ENCODE measurements at places on chromosomes 4 and X.
A peak's percentile ranks its signal among the peaks of the same experiment; 100 is the strongest.

- no peak for DNase-seq
Observed at GRCh38 chrX:49878128-49878833, 1.0 kb upstream of the USP27X start.

- no peak for DNase-seq
Observed at GRCh38 chr4:163331629-163332376, 593 bp downstream of the NPY1R start.

- no peak for DNase-seq
Observed at GRCh38 chrX:133859860-133860259, 125.5 kb downstream of the GPC3 start.

DNA sequence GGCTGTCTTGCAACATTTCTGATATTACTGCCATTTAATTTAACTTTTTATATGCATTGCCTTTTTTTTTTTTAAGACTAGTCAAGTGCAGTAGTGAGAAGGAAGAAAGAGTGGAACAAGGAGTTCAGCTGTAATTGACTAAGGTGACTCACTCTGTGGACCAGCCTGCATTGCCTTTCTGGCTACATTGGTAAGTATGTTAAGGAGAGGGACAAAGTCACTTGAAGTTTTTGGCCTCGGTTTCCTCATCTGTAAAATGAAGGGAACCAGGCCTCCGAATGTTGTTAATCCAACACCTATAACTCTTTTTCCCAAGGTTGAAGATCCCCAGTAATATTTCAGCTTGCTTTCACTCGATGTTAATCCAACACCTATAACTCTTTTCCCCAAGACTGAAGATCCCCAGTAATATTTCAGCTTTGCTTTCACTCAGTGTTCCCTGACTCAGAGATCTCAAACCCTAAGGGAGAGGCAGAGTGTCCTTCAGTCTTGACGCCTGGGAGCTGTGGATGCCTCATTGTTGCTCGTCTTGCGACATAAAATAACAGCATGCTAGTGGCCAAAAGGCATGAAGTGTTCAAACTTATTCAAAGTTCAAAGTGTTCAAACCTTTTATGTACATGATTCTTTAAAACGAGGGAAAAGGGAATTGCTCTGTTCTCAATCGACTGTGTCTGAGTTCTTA lies 102.0 kb downstream of the SORBS2 start:
- DNase-seq, result no peak

DNA sequence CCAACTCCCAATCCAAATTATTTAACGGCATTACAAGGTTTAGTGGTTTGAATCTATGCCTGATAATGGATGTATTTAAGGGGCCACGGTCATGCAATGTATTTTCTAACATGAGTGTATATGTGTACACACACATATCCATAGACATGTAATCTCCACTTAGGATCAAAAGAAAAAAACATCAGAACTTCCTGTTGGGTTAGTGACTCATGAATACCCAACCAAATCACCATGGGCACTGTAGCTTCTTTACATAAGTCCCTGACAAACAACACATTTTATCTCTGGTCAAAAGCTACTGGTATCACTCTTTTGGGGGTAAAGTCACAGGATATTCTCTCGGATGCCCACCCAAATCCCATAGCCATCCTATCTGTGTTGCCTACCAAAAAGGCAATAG lies 36.5 kb upstream of the TFDP3 start:
- DNase-seq, result no peak

DNA sequence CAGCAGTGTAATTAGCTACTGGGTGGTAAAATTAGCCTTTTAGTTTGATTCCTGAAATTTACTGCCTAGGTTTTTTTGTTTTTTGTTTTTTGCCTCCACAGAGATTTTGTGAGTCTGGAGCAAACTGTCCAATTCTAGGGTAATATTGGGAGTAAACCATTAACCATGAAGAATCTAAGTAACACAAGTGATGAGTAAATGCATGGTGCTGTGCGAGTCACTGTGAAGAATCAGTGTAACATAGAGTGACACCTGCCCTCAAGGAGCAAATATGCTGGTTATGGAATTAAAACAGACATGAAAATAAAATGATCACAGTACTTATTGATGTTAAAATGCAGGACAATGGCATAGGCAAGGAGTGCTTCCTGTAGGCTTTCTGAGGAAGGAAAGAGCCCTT lies 60.1 kb downstream of the LRP2BP start:
- DNase-seq, result no peak

DNA sequence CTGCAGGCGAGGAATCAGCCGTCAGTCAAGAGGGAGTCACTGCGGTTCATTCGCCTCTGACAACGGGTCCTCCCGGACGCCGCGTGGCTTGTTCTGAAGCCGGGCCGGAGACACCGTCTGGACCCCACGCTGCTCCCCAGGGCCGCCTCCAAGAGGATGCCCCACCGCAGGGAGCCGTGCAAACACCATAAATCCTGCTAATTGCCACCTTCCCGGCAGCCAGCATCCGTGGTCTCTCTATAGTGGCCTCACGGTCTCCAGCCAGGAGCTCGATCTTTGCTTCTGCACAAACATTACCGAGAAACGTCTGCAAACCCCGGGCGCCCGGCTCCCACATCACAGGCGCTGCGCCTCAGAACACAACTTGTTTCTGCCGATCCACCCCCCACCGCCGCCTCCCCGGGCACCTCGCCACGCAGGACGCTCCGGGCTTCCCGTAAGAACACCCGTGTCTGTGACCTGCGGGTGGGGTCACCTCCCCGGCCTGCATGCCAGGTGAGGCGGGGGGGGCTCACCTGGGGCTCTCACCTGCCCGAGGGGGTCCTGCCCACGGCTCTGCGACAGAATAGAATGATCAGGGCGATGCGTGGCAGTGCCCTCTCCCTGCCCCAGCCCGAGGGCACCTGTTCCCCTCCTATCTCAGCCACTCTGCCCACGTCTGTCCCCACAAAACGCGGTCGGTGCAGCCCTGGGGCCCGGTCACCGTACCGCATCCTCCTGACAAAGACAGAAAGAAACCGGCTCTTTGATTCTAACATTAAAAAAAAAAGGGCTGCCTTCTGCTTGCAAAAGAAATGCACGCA lies 32.4 kb upstream of the PPP2R3B start:
- DNase-seq, result no peak

GRCh38 chr4:16900325-16900724 lies 1.9 kb upstream of the LDB2 start:
- no peak for DNase-seq

DNA sequence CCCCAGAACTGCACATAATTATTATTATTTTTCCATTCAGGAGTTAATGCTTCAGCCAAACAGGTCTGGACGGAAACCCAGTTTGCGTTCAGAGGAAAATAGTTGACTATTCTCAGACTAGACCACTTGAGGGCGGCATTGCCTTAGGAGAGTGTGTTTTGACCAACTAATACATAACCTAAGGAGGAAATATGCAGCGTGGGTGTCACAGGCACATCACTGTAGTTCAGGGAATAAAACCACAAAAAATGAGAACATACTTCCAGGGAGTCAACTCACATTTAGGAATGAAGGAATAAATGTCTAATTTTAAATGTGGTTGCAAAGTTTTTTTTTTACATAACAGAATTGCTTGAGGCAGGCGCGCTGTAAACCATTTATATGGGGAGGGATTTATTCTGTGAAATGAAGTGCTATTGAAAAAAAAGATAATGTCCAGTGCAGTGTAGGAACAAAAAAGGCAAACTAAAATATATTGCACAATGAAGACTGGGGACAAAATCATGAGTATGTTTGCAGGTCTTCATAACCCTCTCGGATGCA lies 93.3 kb downstream of the SYNPO2 start:
- peak; percentile 71 for DNase-seq

DNA sequence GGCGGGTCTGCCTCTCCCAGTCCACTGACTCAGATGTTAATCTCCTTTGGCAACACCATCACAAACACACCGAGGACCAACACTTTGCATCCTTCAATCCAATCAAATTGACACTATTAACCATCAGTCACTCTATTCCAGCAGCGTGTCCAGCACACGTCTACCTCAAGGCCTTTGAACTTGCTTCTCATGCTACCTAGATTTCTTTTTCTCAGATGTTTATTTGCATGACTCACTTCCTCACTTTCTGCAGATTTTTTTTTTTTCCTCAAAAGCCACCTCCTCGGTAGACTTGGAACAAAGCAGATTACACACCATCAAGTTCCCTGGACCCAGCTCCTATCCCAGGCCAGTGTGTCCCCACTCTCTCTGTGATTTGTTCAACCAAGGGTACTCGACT lies 49.5 kb downstream of the SUPT20HL2 start:
- no peak for DNase-seq

DNA sequence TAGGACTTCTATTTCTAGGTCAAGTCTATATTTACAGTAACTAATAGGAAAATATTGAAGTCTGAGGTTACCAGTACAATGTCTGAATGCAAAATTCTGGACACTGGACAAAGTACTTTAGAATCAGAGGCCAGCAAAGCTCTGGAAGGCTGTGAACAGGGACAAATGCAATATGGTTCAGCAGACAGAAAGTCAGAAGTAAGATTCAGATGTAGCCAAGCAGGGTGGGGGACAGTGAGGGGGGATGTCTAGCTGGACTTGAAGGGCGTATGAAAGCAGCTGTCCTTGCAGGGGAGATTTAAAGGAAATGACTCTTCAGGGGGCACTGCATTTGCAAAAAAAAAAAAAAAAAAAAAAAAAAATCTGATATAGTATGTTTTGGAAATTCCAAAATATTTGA lies 2.9 kb downstream of the SORBS2 start:
- no peak for DNase-seq

DNA sequence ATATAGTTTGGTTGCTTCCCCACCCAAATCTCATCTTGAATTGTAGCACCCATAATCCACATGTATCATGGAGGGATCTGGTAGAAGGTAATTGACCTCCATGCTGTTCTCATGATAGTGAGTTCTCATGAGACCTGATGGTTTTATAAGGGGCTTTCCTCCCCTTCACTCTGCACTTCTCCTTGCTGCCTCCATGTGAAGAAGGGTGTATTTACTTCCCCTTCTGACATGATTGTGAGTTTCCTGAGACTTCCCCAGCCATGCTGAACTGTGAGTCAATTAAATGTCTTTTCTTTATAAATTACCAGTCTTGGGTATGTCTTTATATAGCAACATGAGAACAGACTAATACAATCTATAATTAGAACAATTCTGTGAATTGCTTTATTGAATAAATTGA lies 11.9 kb upstream of the DCAF4L1 start:
- DNase-seq, result no peak

GRCh38 chrX:79081895-79082512 lies 62.5 kb upstream of the GPR174 start:
- DNase-seq, result peak; percentile 64

GRCh38 chrX:24242649-24243175 lies 71.2 kb downstream of the SUPT20HL2 start:
- no peak for DNase-seq

DNA sequence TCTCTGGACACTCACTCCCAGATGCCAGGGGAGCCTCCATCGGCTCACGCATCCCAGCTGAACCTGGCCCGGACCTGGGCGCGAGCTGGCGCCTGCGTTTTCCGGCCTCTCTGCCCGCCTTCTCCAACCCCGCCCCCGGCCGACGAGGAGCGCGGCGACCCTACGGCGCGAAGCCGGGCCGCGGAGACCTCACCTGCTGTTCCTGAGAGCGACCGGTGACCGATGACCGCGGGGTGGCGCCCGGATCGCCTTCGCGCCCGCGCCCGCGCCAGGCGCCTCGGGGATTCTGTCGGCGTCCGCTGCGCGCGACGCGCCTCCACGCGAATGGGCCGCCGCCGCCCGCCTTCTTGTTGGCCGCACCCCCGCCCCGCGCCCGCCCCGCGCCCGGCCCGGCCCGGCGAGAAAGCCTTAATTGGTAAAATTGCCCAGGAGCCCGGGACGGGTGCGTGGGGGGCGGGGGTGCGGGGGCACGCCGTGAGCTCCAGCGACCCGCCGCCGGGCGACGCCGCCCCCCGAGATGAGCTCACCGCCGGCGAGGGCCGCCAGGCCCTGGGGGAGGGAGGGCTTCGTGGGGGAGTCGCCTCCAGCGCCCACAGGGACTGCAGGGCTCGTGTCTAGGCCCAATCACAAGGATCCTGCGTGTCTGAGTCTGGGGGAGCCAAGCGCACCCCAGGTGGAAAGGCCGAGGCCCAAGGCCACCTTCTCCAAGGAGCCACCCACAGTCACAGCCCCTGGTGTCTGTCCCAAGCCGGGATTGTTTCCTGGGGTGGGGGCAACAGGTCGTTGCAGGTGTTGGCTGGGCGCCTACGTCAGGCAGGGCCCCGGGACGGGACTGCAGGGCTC lies at the start of gene FLNA:
TSS of gene FLNA (minus strand) at position 322 of the 843 bp plus-strand sequence. CDS start 3,389 bp downstream, outside the sequence.
- DNase-seq, result peak; percentile 51

- no peak for DNase-seq
Observed at GRCh38 chrX:154028502-154029184, 8.9 kb upstream of the IRAK1 start.

GRCh38 chrX:102684772-102685520 lies 27.3 kb upstream of the GPRASP2 start:
- no peak for DNase-seq

- DNase-seq, result no peak
Observed at GRCh38 chr4:8195841-8196458, 3.1 kb upstream of the SH3TC1 start.
